ENCODE measurements at places on chromosomes 16 and 17.

- DNase-seq: peak; percentile 6
Observed at GRCh38 chr17:32917842-32918241, 10.1 kb upstream of the TMEM98 start.

- peak; percentile 79 for DNase-seq
Observed at GRCh38 chr16:29784901-29785500, 5.5 kb upstream of the KIF22 start.

GRCh38 chr16:22098405-22099255, 6.3 kb downstream of the VWA3A start:
- no peak for DNase-seq

DNA sequence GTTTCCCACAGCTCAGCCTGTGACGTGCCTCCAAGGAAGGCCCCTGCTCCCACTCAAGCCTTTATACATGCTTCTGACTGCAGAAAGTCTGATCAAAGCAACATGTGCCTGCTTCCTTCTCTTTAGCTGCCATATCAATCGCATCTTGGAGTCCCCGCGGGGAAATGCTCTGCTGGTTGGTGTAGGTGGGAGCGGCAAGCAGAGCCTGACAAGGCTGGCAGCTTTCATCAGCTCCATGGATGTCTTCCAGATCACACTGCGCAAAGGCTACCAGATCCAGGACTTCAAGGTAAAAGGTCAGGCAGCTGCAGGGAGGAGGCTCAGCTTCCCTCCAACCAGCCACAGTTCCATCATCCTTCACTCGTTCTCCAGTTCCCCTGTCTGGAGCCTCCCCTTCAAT, 189.7 kb downstream of the ZNF18 start:
- DNase-seq: no peak

GRCh38 chr17:28042721-28043291, 329 bp downstream of the NLK start:
- no peak for DNase-seq
